ENCODE measurements at places on chromosomes 6 and 20. TPM values are rescaled to one million over a fixed set of nuclear protein-coding genes. Genes with fewer than 3 reads are reported as not detected.

The MEI4 gene
- total RNA-seq = not detected

The BPIFB4 gene
- total RNA-seq = not detected

The TREML1 gene
- total RNA-seq = not detected

The BHLHE23 gene
- total RNA-seq = not detected

The OR2B6 gene
- total RNA-seq = not detected

The SLC22A2 gene
- under 0.01 TPM for total RNA-seq

Data from fibroblast of villous mesenchyme (primary cell).